ENCODE measurements at places on chromosomes 12 and 14.

DNA sequence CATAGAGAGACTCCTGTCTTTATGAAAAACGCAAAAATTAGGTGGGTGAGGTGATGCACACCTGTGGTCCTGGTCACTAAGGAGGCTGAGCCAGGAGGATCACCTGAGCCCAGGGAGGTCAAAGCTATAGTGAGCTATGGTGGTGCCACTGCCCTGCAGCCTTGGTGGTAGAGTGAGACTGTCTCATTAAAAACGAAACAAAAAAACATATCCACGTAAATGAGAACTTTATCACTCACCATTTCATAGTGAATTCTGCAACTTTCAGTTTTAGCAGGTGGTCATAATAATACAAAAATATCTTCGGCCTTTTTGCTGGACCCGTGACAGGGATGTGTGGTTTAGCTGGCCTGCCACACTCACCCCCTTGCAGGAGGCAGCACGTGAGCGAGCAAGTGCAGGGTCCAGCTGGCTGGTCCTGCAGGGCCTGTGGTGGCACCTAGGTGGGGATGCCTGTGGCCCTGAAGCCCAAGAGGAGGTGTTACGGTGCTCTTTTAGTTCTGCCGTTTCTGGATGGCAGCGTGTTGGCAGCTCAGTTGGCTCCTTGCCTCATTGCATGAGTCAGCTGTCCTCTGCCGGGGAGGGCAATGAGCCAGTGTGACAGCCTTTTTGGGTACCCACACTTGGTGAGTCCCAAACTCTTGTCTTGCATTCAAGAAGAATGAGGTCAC is 1330.7 kb upstream of the TMEM132C start:
- no peak for DNase-seq

DNA sequence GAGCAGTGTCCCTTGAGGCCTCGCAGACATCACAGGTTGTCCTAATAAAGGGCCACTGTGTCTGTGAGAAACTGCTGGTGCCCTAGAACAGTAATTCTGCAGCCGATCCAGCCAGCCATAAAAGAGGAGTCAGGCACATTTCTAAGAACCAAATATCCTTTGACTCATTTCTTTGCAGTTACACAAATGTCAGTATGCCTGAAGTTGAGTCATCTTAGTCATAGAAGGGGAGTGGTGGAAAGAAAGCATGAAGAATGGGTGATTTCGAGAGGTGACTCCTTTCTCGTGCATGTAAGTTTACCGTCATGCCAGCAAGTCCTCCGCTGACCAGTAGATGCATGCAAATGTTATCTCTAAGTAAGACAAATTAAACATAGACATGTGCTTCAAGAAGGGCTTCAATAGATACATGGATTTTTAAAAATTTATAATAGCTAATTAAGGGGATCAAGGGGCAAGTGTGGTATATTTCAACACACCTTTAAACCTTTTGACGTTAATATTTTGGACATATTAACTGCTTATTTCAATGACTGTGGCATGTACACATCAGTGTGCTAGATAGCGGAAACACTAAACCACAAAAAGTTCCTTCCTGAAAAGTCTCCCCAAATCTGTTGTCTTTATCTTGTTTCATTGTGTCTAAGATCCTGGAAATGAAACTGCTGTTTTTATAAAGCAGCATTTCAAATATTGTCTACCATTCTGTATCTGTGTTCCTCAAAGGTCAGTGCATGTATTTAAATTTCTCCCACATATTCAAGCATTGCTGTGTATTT is 497.4 kb downstream of the NPAS3 start:
- no peak for DNase-seq

DNA sequence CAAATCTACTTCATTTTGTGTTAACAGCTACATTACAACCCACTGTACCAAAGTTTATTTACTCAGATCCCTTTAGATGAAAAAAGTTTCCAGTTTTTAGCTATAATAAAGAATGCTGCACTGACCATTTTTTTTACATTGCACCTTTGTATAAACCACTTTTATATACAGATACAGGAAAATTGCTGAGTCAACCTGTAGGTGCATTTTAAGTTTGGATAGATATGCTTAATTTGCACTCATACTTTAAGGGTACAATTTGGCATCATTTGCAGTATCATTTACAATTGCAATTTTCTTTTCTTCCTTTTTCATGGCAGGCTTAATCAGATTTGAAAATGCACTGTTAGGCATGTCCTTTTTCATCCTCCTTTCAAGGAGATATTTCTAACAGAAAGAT is 257.8 kb upstream of the LMO3 start:
- DNase-seq, result no peak

GRCh38 chr12:77001276-77001675 is 64.1 kb downstream of the E2F7 start:
- DNase-seq, result no peak

GRCh38 chr14:50000380-50001150 is 107.7 kb downstream of the ARF6 start:
- DNase-seq, result peak; percentile 60

- DNase-seq, result no peak
Observed at GRCh38 chr12:107384645-107385044, 291.3 kb upstream of the CRY1 start.

GRCh38 chr12:117825827-117826226 is 143.0 kb downstream of the KSR2 start:
- DNase-seq, result no peak

DNA sequence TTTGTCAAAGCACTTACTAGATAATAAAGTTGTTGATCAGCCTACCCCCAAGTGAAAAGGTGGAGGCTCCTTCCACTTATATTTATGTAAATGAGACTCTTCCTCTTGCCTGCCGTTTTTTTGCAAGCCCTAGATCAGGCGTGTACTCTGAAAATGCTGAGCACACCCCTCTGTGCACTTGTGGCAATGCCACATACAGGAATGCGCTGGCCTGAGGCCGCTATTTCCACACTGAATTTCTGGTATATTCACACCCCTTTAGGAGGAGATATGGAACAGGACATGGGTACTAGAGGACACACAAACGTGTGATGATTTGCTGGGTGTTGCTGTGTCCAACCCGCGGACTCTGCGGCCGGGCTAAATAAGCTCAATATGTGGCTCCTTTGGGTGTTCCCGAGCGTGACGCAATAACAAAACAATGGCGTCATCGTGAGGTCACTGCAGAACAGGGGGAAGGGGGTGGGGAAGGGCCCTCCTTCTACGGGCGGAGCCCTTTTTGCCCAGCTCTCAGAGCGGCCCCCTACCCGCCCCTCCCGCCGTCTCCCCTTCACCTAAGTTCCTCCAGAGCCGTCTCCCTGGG is 554 bp upstream of the TSPAN31 start:
- no peak for DNase-seq

DNA sequence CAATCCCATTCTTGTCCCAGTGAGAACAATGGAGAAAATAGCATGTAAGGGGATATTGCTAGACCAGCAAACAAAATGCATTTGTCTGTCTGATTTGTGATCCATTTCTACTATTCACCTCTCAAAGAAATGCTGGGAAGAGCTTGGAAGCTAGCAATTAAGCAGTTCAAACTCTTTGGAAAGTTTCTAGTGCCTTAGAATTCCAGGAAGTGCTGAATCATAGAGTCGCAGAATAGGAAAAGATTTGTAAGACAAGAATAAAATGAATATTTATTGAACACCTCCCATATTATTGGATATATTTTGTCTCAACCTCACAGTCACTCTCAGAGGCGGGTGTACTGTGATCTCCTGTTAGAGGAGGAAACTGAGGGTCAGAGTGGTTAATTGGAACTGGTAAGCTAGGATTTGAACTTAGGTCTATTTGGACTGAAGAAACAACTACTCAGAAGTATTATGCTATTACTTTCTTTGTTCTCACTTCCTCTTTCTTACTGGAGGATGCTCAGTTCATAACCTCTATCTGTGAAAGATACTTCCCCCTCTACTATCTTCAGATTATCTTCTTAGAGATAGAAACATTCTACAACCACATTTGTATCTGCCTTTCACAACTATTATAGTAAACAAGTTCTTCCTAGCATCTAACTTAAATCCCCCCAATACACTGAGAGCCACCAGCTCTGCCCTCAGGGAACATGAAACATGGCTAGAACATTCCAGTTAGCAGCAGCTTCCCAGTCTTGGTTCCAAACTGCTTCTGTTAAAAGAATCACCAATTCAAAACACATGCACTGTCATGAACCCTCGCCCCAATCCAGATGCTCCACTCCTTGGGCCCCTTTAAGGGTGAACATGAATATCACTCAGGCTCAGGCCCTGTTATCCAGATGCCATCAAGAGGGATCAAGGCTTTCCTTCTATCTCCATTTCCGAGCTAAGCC is 64.2 kb downstream of the DRAM1 start:
- no peak for DNase-seq
